ENCODE measurements at places on chromosomes 11 and 22.

DNA sequence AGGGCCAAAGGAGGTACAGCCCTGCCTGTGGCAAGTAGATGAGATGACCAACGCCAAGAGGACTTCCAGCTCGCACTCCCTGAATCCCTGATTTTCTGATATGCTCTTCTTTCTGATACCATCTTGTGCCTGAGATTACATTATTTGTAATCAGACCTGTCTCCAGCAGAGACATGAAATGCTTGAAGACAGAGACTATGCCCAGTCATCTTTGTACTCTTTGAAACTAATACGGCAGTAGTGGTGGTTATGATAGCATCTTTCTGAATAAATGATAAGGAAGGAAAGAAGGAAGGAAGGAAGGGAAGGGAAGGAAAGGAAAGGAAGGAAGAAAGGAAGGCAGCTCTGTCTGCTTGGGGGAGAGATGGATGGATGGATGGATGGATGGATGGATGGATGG is 27.8 kb downstream of the IL10RA start:
- no peak for DNase-seq

- DNase-seq = no peak
These were observed 27.6 kb upstream of the PAMR1 start for GRCh38 chr11:35553021-35553420.

GRCh38 chr11:33248416-33248971 is 8.7 kb upstream of the HIPK3 start:
- no peak for DNase-seq

GRCh38 chr11:33713151-33713855 is 12.7 kb upstream of the C11orf91 start:
- no peak for DNase-seq

- DNase-seq = no peak
These were observed 2.8 kb upstream of the CRACR2B start for GRCh38 chr11:824942-825341.

DNA sequence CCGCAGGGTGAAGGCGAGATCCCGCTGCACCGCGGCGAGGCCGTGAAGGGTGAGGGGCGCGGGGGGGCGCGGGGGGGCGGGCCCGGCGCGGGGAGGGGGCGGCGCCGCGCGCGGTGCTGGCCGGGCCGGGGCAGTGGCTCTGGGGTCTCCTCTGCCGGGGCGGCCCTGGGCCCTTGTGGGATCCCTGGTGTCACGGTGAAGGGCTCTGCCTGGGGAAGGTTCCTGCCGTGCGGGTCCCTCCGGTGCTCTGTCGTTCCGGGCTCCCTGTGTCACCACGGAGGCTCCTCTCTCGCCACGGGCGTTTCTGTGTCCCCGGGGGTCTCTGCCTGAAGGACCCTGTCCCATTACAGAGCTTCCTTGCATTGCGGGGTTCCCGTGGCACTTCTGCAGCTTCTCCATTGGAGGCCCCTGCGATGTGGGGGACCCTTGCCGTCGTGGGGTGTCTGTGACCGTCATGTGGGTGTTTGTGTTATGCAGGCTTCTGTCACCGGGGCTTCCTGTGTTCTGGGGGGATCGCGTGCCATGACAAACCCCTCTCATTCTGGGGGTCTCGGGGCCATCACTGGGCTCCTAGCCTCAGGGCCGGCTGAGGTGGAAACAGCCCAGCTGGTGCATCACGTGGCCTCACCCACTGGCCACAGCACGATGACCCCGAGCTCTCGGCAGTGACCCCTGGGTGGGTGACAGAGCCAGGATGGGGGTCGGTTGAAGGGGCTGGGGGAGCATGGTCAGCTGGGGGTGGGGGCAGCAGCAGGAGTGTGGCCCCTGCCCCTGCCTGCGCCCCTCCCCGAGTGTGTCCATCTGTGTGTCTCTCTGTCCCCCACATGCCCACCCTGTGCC is 25.3 kb downstream of the SHANK3 start:
- no peak for DNase-seq

- peak; percentile 2 for DNase-seq
These were observed 22.3 kb downstream of the SPON1 start for GRCh38 chr11:13984616-13985450.

DNA sequence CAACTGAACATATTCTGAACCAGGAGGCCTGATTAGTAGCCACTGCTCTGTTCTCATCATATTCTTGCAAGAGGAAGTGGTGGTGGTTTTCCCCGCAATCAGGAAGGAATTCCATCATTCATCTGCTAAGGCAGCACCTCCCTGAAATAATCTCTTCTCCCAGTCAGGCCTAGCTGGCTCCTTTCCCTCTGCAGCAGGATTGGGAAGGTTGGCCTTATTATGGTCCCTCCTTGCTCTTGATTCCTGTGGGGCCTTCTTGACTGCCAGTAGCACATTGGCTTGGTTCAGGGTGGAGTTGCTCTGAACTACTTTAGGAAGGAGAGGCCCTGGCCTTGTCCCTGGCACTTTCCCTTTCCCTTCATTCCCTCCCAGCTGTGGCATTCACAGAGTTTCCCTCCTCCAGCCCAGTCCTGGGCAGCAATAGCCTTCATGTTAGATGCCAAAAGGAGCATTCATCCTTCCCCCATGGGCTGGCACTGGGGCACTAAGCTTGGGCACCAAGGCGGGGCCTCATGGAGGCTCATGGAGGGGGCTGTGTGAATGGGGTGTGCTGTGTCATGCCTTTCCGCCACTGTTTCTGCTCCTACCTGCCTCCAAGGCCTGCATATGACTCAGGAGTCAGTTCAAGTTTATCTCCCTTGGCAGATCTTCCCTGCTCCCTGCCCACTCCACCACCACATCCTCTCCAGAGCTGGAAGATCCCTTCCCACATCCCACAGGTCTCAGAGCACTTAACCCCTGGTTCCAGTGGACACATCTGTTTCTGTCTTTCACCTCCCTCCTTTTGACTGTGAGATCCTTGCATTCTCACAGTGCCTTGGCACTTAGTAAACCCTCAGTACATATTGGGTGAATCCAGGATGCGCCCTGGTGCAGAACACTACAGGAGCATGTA is 27.6 kb upstream of the CD44 start:
- DNase-seq = peak; percentile 55

GRCh38 chr22:30008401-30008800 is 71.9 kb upstream of the HORMAD2 start:
- DNase-seq = no peak

- no peak for DNase-seq
These were observed 9.4 kb downstream of the PIM3 start for GRCh38 chr22:49969751-49970527.

DNA sequence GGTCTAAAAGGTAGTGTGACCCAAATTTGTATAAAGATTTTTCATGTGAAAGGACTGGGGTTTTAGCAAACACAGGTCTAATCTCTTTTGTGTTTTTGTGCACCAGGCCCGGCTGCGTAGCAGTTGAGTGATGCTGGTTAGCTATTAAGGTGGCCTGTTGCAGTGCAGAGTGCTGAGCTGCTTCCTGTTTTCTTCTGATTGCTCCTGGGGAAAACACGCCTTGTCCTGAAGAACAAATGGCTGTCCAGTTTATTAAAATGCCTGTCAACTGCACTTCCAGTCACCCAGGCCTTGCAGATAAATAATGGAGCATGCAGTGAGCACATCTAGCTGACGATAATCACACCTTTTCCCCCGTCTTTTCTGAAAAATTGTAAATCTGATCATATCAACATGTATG is 1.8 kb downstream of the SRSF8 start:
- DNase-seq = peak; percentile 90

- no peak for DNase-seq
These were observed 53.1 kb upstream of the SHISAL1 start for GRCh38 chr22:44365832-44366231.

DNA sequence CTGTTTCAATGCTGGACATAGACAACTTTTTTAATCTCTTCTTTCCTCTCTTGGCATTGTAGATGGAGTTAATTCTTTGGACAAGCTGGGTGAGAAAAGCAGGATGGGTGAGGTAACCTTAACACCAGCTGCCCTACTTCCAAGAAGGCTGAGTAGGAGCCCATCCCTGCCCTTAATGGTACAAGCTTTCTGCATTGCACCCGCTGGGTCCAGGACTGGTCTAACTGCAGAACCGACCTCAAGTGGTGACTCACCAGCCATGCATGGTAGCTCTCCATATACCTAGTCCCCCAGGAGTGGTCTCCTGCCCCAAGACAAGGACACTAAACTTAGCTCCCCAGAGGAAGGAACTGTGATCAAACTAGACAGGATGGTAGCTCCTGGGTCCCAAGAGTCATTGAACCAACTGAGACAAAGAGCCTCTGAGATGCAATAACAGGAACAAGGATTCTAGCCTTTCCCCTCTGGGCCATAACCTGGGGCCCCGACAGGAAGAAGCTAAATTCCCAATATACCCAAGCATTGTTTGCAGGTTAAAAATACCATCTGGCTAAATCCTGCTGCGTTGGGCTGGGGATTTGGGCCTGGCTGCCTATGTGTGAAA is 32.1 kb downstream of the RPL27A start:
- DNase-seq = no peak

DNA sequence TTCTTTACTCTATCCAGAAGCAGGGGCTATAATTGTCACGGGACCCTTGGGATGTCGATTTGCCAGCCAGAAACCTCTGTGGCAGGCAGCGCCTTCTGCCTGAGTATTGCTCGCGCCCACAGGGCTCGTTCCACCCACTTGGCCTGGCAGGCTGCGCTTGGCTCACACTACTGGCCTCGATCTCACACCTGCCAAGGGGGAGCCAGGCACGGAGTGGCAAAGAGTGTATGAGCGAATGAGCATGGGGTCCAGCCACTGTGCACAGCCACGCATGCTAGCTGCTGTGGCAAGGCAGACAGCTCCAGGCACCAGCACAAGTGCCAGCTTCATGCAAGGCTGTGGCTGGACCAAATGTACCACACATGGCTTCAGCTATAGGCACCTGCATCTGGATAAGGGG is 599.8 kb downstream of the DLG2 start:
- DNase-seq = no peak

GRCh38 chr11:73333640-73334383 is 25.7 kb downstream of the ARHGEF17 start:
- no peak for DNase-seq

GRCh38 chr11:16126362-16126761 is 230.0 kb downstream of the SOX6 start:
- DNase-seq = peak; percentile 16

- DNase-seq = no peak
These were observed 280.8 kb upstream of the CCDC90B start for GRCh38 chr11:83566950-83567349.

- DNase-seq = no peak
These were observed 1.5 kb downstream of the OR5A1 start for GRCh38 chr11:59437770-59438169.

DNA sequence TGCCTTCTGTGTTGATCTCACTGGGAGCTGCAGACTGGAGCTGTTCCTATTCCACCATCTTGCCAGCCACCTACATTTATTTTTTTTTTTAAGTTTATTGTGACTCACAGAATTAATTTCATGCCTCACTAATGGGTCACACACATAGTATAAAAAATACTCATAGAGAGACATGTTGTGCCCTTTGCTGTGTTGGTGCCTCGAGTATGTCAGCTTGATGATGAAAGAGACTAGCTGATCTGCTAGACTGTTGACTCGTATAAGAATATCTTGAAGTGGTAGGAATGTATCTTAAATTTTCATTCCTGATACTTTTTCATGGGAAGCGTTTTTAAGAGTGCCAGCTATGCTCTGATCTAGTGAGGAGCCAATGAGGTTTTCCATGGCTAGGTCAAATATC is 28.6 kb upstream of the AMPD3 start:
- DNase-seq = no peak

DNA sequence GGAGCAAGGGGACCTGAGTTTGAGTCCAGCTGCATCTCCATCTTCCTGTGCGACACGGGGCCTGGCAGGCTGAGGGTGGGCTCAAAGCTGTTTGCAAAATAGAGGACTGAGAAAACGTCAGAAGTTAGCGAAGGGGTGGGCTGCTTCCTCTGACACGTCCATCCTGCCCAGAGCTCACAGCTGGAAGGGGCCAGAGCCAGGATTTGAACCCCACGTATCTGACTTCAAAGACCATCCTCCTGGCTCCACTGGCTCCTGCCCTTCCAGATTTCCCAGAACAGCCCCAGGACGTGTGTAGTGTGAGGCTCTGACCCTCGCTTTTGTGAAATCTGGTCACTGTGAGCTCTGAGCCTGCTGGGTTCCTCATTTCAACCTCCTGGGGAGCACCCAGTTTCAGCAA is 56.3 kb downstream of the CD82 start:
- DNase-seq = no peak

DNA sequence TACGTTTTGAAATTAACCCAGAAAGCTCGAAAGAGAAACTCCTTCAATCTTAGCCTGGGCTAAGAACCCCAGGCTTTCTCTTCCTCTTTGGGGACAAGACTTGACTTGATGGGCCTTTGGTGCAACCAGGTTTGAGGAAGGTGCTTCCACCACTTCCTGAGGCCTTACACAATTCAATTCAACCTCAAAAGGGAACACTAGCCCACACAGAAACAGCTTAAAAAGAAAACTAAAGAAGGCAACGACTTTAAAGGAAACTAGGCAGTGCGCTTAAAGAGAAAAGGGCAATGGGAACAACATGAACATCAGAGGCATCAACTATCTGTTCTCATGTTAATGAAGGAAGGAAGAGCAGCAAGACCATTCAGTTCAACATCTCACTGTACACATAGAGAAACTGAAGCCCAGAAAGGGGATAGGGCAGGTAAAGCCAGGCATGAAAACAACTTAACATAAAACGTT is 24.8 kb downstream of the PAK1 start:
- DNase-seq = no peak

- DNase-seq = no peak
These were observed 262.7 kb downstream of the ETS1 start for GRCh38 chr11:128324531-128325141.

DNA sequence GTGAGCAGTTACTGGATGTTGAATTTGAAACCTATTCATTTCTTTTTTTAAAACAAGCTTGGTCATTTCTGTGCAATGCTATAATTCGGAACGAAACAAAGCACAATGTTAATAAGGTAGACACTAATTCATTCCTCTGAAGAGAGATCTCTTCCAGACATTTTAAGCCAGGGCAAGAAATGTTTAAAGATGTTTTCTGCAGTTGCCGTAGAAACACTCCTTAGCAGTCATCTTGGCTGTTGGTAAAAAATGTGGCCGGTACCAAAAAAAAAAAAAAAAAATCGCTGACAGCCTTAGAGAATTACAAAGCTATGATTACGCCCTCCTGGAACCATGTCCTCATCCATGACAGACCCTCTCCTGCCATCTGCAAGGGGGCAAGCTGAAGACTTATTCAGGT is 66.4 kb upstream of the TTC12 start:
- peak; percentile 12 for DNase-seq

GRCh38 chr11:76832361-76832760 is 28.4 kb upstream of the ACER3 start:
- DNase-seq = no peak

DNA sequence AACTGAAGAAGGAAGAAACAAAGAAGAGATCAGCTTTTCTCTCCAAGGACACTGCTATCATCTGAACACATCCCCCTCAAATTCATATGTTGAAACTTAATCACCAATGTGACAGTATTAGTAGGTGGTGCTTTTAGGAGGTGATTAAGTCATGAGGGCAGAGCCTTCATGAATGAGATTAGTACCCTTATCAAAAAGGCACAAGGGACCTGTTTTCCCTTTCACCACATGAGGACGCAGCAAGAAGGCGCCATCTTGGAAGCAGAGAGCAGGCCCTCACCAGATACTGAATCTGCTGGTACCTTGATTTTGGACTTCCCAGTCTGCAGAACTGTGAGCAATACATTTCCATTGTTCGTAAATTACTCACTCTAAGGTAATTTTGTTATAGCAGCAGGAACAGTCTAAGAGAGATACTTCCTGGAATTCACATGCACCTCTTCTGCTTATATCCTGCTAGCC is 20.9 kb upstream of the CREB3L1 start:
- DNase-seq = no peak

Data from trophoblast cell (in vitro differentiated cells and primary cell).